Islet precursor cell (in vitro differentiated cells): ENCODE measurements at places on chromosomes 1 and 21.

DNA sequence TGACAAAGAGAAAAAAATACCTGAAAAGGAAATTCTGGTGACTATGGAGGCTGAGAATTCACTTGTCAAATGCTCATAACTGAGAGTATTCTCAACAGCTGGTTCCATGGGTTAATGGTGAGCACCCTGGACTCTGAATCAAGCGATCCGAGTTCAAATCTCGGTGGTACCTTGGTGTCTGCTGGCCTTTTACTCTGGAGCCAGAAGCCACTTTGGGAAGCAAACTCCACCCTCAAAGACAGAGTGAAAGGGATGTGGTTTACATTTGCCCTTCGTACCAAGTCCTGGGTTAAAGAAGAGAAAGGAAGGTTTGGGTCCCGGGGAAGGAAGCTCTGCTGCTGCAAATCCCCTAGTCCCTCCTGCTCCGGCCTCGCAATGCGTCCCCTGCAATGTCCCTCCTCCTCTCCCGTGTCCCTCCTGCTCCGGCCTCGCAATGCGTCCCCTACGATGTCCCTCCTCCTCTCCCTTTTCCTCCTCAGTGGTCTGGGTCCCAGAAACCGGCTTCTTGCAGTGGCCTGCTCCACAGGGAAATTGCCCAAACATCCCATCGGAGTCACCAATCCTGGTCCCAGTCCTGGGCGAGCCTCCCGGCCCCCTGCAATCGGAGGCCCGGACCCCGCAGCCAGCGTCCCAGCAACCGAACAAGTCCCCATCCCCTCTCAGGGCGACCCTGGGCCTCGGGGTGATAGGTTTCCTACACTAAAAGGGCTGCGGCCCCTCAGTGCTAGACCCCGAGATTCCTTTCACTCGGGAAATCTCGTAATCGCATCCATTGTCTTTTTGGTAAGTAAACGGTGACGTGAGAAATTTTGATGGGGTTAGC lies 129.4 kb downstream of the PPIAL4G start:
- DNase-seq = peak; percentile 85

DNA sequence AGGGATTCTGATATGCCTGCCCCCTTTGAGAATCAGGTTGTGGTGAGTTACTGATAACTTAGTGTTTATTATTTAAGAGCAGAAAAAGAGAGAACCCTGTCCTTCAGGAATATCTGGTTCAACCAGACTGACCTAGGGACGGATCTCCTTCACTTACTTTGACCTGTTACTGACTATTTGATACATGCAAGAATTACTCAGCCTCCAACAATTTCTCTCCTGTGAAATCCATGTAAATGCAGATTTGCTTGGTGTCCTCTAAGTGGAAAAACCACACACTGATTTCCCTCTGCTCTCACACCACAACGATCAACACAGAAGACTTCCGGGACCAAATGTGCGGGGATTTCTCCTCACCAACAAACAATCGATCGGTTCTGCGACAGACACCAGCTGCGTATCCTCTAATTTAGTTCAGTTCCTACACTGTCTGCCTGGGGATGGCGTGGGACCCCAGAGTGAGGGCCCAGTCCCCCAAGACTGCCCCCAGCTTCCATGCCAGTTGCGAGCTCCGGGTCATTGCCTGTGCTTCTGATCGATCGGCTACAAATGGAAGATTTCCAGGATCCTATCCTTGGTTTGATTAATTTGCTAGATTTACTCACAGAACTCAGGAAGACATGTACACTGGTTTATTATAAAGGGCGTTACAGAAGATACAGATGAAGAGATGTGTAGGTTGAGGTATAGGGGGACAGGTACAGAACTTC lies 51.7 kb downstream of the BACE2 start:
- DNase-seq = no peak

DNA sequence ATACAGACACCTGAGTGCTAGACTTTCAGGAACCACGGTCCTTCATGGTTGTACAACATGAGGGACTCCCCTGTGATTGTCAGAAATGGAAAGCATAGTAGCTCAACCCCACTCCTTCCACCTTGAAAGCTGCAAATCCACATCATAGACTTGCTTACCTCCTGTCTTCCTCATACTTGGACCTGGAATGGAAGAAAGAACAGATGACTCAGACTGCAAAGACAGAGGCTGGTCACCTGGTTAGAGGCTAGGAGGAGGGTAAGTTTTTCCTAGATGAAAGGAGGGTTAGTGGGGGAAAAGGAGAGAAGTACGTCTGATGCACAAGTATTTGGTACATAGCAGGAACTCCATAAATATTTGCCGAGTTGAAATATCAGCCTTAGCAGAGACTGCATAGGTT lies 37.2 kb downstream of the LRRC71 start:
- no peak for DNase-seq

DNA sequence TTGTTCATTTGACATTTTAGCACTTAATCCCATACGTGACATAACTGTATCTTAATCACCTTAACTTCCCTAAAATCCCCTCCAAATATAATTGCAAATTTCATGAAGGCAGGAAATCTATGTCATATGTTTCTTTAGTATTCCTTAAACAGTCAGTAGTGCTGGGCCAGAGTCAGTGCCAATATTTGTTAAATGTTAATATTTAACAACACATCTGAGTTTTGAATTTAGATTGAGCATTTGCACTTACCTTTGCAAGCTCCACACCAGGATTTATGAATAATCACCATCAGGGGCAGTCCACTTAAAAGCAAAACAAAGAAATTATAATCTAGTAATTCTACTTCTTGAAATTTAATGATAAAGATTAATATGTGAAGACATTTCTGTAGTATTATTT lies 5.3 kb downstream of the KTI12 start:
- DNase-seq = no peak

DNA sequence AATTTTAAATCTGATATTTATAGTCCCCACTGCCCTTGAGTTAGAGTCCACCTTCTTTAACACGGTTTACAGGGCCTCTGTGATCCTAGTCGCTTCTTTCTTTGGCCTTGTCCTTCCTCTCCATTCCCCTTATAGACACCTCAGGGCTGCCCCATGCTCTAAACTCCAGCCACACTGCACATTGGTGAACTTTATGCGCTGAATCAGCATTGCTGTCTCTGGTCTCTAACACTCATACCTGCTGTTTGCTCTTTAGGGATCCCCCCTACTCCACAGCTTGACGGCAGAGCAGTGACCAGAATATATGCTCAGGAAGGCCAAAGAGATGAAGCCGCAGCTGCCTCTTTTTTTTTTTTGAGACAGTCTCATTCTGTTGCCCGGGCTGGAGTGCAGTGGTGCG lies 30.2 kb downstream of the PLEKHO1 start:
- no peak for DNase-seq

DNA sequence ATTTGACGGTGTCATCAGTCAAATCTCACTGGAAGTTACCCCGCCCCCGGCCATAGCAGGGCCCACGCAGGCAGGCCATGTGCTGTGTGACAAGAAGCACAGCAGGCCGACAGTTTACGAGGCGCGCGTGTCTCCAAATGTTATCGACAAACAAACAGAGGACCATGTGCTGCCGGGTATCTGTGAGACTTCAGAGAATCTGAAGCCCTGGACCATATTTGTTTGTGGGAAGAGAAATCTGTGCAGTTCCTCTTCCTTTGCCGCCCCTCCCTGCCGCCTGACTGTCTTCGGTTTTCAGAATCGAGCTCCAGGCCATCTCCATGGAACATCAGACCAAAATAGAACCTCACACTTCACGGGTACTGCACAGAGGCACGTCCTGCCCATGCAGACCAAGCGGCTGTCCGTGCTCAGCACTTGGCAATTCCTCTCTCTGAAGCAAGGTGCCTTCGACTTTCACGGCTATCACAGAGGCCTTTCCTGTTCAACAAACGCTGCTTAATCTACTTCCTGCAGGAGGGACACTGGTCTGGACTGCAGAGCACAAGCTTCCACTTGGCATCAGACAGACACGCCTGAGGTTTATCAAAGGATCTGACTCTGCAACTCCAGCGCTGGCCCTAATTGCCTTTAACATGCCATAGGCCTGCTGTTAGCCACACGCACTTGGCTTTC lies 135.7 kb upstream of the KRTAP19-8 start:
- peak; percentile 86 for DNase-seq

GRCh38 chr1:227607336-227607898 lies 44.1 kb downstream of the ZNF678 start:
- DNase-seq = no peak

DNA sequence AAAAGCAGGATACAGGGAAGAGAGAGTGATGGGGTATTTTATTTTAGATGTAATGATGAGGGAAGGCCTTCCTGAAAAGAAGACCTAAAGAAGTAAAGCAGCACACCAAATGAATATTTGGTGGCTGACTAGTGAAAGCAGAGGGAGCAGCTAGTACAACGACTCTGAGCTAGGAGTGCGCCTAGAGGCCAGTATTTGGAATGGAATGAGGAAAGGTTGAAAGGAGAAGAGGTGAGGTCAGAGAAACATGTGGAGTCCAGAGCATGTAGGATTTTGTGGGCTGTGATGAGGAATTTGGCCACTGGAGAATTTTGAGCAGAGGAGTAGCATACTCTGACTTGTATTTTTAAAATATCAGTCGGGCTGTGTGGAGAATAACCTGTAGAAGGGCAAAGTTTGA lies 11.8 kb upstream of the RPL5 start:
- DNase-seq = peak; percentile 82

DNA sequence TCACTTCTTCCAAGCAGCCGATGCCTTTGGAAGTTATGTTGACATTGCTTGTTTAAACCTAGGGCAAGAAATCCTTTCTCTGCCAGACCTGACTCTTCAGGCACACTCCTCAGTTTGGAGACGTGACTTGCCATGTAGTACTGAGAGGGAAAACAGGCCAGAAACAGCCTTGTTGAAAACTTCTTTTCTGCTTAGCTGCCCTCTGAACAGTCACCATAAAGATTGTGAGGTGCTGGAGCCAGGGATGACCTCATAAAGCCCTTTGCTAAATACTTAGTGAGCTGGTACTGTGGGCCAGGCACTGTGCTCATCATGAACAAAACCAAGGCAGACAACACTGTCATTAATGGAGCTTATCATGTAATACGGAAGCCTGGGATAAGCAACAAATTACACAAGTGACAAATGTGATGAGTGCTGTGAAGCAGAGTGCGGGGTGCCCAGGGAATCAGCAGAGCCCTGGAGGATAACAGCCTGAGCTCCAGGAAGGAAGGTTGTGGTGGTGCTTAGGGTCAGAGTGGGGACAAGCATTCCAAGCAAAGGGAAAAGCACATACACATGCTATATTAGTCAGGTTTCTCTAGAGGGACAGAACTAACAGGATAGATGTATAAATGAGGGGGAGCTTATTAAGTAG lies 42.4 kb downstream of the MTARC1 start:
- DNase-seq = peak; percentile 68

GRCh38 chr1:41518471-41518870 lies 34.0 kb upstream of the EDN2 start:
- no peak for DNase-seq

DNA sequence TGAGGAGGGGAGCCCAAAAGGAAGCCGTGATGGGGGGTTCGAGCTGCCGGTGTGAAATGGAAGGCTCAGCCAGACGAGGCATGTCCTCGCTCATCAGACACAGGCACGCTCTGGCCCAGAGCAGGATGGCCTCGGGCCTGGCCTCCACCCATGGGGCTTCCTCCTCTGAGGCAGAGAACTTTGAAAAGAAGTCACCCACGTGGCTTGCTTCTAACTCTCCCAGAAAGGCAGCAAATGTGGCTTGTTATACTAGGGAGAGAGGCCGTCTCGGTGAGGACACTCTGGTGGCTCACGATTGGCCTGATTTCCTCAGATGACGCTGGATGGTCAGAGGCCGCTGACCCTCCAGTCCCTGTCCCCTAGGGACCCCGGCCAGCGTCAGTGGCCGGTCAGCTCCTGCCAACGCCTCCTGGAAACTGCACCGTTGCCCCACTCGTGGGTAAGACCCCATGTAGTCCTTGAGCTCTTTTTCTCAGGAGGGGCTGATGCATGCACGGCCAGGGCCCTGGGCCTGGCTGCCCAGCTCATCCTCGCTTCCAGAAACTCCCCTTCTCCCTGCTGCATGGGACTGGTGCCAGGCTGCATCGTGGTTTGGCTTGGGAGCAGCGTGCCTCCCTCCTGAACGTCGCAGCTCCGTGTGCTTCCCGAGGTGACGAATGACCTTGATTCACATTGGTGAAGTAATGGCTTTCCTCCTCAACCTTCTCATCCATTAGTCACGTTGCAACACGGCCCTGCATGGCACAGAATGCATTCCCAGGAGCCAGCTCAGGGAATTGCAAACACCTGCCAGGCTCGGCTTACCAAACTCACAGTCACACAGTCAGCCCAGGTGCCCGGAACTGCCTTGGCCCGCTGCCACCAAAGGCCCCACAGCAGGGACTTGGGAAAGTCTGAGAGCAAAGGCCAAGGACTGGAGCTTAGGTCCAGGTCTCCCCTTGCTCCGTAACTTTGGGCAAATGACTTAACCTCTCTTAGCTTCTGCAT lies 58.8 kb downstream of the TOMM20 start:
- no peak for DNase-seq

- DNase-seq = no peak
These were observed 2.3 kb downstream of the IL6R start for GRCh38 chr1:154407198-154408091.
